ENCODE measurements at places on chromosomes 6 and 20.

- no peak for DNase-seq
Observed at GRCh38 chr6:83536647-83537589, 24.6 kb downstream of the PRSS35 start.

DNA sequence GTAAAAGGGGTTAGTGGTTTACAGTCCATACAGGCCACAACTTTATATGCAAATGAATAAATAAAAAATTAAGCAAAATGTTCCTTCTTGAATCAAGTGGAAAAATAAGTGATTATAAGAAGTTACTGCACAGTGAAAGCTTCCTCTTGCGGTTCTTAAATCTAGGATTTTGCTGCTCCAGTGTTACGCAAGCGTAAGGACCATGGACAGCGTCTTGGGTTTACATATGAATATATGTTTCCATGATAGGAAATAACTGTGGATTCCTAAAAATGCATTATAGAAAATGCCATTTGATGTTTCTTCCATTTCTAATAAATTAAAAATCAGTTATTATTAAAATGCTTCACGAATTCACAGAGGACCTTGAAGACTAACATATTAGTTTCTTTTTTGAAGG is 176.6 kb upstream of the POU3F2 start:
- no peak for DNase-seq

- no peak for DNase-seq
Observed at GRCh38 chr6:133548423-133549159, 307.4 kb downstream of the EYA4 start.

DNA sequence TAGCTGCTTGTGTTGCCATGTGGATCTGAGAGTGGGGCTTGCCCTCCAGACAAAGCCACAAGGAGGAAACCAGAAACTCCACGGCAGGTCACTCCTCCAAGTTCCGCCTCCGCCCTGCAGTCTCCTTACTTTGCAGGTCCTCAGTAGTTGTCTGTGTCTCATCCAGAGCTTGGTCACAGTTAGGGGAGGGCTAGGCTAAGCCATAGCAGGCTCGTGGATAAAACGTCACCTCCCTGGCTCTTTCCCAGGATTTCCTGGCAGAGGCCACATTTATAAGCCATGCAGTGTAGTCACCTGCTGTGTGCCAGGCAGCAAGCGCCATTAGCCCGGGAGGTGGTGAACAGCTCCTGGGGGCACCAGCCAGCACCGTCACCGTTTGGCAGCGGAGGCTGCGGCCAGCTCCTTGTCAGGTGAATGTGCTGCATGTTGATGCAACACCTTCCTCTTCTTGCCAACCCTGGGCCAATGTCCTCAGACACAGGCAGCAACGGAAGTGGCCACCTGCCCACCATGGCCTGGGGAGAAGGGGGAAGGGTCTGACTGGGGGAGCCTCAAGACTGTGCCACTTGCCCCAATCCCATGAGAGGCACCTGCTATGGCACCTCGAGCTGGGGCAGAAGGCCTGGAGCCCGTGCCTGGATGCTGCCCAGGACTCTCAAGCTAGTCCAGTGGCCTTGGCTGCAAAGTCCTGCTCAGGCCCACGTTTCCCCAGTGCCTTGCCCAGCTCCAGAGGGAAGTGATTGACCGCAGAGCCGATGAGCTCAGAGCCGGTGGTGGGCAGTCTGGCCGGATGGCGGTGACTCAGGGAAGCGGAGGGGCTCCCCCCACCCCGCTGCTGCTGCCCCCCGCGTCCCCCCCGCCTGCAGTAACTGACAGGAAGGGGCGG is 39.0 kb upstream of the SLCO4A1 start:
- no peak for DNase-seq

DNA sequence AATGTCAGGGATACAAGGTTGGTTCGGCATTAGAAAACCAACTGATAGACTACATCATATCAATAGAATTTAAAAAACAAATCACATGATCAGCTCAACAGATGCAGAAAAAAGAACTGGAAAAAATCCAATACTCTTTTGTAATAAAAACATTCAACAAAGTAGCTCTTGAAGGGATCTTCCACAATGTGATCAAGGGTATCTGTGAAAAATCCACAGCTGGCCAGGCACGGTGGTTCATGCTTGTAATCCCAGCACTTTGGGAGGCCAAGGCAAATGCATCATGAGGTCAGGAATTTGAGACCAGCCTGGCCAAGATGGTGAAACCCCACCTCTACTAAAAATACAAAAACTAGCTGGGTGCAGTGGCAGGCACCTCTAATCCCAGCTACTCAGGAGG is 63.1 kb downstream of the ASCC3 start:
- no peak for DNase-seq

DNA sequence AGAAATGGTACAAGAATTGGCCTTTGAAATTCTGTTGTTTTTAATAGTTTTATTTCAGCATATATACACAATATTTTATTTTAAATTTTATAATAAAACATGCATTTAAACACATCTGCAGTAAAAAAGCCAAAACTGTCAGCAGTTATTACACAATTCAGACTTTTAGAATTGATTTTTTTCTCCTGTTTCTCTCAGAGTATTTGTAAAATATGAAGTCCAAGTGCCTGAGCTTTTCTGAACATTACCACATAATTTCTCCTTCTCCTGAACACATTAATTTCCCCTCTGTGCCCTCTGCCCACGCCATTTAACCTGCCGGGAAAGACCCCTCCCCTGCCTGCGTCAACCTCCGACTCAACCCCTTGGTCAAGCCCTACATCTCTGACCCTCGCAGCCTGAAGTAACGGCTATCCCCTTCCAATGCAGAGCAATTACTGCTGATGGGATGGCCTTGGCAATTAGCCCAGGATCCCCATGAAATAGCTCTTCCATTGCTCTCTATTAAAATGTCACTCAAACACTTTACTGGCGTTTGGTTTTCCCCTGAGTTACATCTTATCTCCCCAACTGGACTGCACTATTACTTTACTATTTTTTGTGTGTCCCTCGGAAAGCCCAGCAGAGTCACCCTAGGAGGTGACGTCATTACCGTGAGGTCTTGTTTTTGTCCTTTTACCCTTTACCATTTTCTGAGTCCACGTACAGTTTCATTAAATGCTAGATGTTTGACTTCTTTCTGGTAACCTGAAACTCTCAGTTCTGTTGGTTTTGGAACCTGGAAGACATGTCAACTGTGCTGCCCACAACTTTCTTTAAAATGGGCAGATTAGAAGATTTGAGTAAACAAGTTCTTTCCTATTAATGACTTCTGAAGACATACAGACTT is 146.7 kb upstream of the TAB2 start:
- DNase-seq, result no peak

Measured in stimulated activated CD8-positive, alpha-beta memory T cell treated with anti-CD3 and anti-CD28 coated beads, Interleukin-4, amount 100 ng/mL, for 1 hour (primary cell).